ENCODE measurements at places on chromosomes 3 and 15. TPM values are rescaled to one million over a fixed set of nuclear protein-coding genes. Genes with fewer than 3 reads are reported as not detected.
A peak's percentile ranks its signal among the peaks of the same experiment; 100 is the strongest.

GRCh38 chr15:74826364-74826819 lies at the start of gene CPLX3:
TSS of gene CPLX3 (plus strand) at chr15:74826627. CDS start at chr15:74826704, 77 bp downstream.
- H3K4me3 ChIP-seq = no peak within 1 kb of the TSS
- H3K27ac ChIP-seq = no peak within 1 kb of the TSS
- no peaks in the 10 kb centered on the region for H3K4me1 ChIP-seq
- no peaks in the 10 kb centered on the region for H3K36me3 ChIP-seq

SCG3 gene
- not detected for total RNA-seq

GRCh38 chr3:125671461-125672243 lies 76.4 kb upstream of the OSBPL11 start:
- H3K36me3 ChIP-seq = no peaks in the 10 kb centered on the region
- no peak overlapping the region for H3K27ac ChIP-seq
- no peak overlapping the region for H3K4me3 ChIP-seq
- no peaks in the 10 kb centered on the region for H3K4me1 ChIP-seq
- no peak for DNase-seq
- peaks cover 5% of the 10 kb centered on the region for H3K27me3 ChIP-seq

CCR5 gene
- not detected for total RNA-seq

- peak; percentile 84 for DNase-seq
- H3K4me3 ChIP-seq = no peak overlapping the region
- peak overlapping the region; percentile 71 for H3K27ac ChIP-seq
- H3K4me1 ChIP-seq = peaks cover 19% of the 10 kb centered on the region
- no peaks in the 10 kb centered on the region for H3K27me3 ChIP-seq
Measured at GRCh38 chr3:141456301-141456625, 30.6 kb upstream of the RASA2 start.

DNA sequence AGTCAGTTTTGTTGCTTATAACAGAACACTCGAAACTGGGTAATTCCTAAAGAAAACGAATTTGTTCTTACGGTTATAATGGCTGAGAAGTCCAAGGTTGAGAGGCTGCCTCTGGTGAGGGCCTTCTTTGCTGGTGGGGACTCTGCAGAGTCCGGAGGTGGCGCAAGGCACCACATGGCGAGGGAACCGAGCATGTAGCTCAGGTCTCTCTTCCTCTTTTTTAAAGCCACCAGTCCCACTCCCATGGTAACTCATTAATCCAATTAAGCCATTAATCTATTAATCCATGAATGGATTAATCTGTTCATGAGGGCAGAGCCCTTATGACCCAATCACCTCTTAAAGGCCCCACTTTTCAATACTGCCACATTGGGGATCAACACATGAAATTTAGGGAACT lies 50.0 kb downstream of the ROPN1B start:
- H3K4me1 ChIP-seq = peaks cover 6% of the 10 kb centered on the region
- H3K27me3 ChIP-seq = no peaks in the 10 kb centered on the region
- no peak overlapping the region for H3K27ac ChIP-seq
- H3K4me3 ChIP-seq = no peak overlapping the region

- H3K27ac ChIP-seq = no peak overlapping the region
- H3K36me3 ChIP-seq = no peaks in the 10 kb centered on the region
- no peak overlapping the region for H3K4me3 ChIP-seq
- H3K4me1 ChIP-seq = peaks cover 3% of the 10 kb centered on the region
- H3K27me3 ChIP-seq = no peaks in the 10 kb centered on the region
- DNase-seq = peak; percentile 17
Measured at GRCh38 chr15:62989366-62990055, 53.0 kb upstream of the TPM1 start.

DNA sequence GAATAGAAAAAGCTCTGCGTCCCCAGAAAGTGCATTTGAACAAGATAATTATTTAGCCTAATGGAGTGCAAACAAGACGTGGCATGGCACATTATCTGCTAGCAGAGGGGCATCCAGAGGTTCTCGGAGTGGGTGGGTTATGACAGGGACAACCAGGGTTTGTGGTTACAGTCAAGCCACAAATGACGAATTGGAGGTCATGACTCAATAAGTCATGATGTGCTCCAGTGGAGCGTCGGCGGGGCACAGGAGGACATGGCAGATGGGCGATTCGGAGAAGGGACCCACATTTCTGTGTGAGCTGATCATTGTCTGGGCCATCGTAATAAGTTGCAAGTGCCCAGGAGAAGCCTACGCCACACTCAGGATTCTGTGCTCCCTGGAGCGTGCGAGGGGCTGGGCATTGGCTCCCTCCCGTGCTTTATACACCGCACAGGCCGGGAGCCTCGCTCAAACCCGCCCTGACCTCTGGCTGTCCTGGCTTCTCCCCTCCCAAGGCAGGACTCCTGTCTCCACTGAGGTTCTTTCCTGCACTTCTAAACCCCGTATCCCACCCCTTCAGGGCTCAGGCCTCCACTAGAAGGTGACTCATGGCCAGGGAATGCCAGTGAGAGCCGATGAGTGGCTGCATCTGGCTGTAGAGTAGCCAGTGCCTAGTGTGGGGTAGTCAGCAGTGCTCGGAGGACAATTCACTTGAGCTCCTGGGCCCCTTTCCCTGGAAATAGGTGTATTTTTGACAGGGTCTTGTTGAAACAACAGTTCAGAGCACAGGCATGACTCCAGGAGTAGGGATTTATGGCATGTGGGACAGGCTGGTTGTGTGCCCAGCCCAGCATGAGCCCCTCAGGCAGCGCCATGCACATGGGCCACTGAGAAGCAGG lies 67.4 kb downstream of the GRIP2 start:
- H3K27ac ChIP-seq = peak overlapping the region; percentile 56
- DNase-seq = peak; percentile 92
- peaks cover 60% of the 10 kb centered on the region for H3K36me3 ChIP-seq
- peaks cover 15% of the 10 kb centered on the region for H3K4me1 ChIP-seq
- no peak overlapping the region for H3K4me3 ChIP-seq
- H3K27me3 ChIP-seq = no peaks in the 10 kb centered on the region

P2RY12 gene
- not detected for total RNA-seq

DNA sequence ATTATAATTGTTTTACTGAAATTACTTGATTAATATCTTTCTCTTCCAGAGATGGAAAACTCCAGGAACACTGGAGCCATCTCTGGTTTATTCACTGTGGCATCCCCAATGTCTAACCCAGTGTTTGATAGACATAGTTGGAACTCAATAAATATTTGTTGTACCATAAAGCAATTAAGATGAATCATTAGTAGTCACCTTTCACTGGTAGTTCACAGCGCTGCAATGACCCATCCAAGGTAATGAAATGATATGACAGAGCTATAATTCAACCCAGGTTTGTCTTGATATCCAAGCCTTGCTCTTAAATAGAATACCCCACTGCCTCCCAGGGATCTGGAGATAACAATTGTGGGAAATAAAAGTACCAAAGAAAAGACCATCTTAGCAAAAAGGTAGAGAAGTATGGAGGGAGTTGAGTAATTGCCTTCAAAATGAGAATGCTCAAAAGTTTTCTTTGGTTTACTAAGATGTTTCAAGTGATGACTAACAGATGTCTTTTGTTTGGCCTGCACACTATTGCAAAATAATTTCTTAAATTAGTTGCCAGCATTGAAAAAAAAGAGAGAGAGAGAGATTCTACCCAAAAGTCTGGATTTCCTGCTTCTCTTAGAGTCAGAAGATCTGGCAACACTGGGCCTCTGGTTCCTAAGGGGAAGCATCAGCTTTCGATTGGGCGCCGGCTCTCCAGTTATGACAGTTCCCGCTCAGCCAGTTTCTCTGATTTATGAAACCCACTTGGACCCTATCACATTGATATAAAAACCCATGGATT lies 348.5 kb downstream of the ERC2 start:
- peaks cover 2% of the 10 kb centered on the region for H3K4me1 ChIP-seq
- H3K4me3 ChIP-seq = no peak overlapping the region
- DNase-seq = peak; percentile 18
- peak overlapping the region; percentile 10 for H3K27ac ChIP-seq
- no peaks in the 10 kb centered on the region for H3K27me3 ChIP-seq

GRCh38 chr3:64599651-64600050 lies 88.1 kb downstream of the ADAMTS9 start:
- no peak overlapping the region for H3K27ac ChIP-seq
- no peaks in the 10 kb centered on the region for H3K27me3 ChIP-seq
- DNase-seq = no peak
- H3K4me1 ChIP-seq = no peaks in the 10 kb centered on the region

DNA sequence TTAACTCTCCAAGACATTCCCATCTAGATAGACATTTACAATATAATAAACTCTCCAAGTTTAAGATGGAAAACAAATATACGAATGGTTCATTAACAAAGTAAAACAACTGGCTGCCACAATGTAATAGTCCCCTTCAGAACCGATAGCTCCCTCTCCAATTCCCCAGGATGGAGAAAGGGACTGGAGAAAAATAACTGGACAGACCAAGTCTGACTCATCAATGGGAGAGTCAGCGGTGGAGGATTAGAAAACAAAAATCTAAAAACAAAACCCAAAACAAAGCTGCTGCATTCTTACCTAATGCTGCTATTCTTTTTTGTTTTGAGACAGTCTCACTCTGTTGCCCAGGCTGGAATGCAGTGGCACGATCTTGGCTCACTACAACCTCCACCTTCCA lies 468.1 kb downstream of the SHQ1 start:
- peaks cover 10% of the 10 kb centered on the region for H3K36me3 ChIP-seq
- H3K27ac ChIP-seq = no peak overlapping the region
- no peak overlapping the region for H3K4me3 ChIP-seq
- peak; percentile 47 for DNase-seq

SRGAP3 gene
- total RNA-seq = 1.4 TPM

DNA sequence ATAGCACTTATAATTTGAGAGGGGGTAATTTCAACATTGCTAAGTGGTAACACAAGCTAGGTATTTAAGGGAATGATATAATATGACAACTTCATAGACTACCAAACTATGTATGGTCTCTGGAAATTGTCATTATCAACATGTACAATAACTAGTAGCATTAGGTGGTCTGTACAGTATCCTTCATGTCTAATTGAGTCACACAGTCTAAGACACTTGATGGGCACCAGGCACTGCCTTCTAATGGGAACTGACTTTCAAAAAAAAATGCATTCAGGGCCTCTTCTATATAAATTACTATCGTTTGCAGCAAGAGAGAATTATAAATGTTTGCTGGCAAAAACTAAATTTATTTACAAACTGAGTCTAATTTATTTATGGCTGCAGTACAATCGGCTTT lies 271.8 kb downstream of the MECOM start:
- no peak for DNase-seq
- H3K4me1 ChIP-seq = peaks cover 1% of the 10 kb centered on the region
- no peak overlapping the region for H3K27ac ChIP-seq
- H3K27me3 ChIP-seq = no peaks in the 10 kb centered on the region
- H3K4me3 ChIP-seq = no peak overlapping the region
- no peaks in the 10 kb centered on the region for H3K36me3 ChIP-seq
